ENCODE measurements at places on chromosomes 6 and 20. TPM values are rescaled to one million over a fixed set of nuclear protein-coding genes. Genes with fewer than 3 reads are reported as not detected.

TUBB gene
- total RNA-seq, result 303 TPM

- no peak for DNase-seq
Observed at GRCh38 chr6:95142101-95142500, 435.2 kb upstream of the MANEA start.

DNA sequence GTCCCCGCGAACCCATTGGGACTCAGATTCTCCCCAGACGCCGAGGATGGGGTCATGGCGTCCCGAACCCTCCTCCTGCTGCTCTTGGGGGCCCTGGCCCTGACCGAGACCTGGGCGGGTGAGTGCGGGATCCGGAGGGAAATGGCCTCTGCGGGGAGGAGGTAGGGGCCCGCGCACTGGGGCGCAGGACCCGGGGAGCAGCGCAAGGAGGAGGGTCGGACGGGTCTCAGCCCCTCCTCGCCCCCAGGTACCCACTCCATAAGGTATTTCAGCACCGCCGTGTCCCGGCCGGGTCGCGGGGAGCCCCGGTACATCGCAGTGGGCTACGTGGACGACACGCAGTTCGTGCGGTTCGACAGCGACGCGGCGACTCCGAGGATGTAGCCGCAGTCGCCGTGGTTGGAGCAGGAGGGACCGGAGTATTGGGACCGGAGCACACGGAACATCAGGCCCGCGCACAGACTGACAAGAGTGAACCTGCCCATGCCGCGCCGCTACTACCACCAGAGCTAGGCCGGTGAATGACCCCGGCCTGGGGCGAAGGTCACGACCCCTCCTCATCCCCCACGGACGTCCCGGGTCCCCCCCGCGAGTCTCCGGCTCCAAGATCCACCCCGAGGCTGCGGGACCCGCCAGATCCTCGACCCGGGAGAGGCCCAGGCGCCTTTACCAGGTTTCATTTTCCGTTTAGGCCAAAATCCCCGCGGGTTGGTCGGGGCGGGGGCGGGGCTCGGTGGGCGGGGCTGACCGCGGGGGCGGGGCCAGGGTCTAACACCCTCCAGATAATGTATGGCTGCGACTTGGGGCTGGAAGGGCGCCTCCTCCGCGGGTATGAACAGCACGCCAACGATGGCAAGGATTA lies 15.7 kb upstream of the HLA-A start:
- peak; percentile 81 for DNase-seq

DNA sequence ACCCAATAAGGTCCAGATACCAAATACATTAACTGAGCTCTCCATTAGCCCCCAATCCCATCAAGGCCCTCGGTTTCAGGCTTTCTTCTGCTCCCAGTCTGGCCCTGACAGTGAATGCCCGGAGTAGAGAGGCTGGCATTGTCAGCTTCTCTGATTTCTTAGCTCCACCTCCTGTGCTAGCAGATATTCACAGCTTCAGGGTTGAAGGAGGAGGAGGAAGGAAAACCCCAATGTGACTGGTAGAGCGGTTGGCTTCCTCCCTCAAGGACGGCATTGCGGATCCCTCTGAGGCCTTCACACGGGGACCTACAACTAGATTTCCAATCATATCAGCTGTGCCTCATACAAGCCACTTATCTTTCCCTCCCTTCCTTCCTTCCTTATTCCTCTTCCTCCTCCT lies 164.1 kb upstream of the SYNDIG1 start:
- no peak for DNase-seq

PLCB4 gene
- 29.7 TPM for total RNA-seq

GRCh38 chr20:50191544-50192363 lies 1.1 kb downstream of the CEBPB start:
- peak; percentile 58 for DNase-seq

DNA sequence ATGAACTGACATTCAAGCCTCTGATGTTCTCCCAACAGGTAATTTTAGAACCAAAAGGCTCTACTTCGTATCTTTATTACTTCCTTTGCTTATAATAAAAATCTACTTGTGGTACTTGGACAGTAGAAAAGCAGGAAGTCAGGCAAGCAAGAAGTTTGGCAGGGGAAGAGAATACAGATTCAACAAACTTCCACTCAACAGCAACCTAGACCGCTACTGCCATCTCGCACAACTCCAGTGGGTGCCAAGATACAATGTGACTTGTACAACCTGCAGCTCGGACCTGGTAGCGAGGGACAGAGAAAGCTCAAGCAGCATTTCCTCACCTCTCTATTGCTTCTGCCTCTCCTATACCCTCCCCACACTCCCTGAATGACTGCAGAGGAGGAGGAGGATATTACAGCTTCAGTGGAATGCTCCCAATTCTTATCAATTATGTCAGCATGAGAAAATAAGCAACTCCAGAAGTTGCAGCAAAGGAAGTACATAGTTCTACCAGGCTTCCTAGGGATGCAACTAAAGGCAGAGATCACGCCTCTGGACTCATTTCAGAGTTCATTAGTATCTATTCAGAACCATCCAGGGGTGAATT lies 76.5 kb downstream of the MBOAT1 start:
- DNase-seq, result no peak

- no peak for DNase-seq
Observed at GRCh38 chr6:117676577-117677218, 1.4 kb downstream of the NUS1 start.

- DNase-seq, result no peak
Observed at GRCh38 chr6:53906103-53906502, 111.3 kb downstream of the LRRC1 start.

- no peak for DNase-seq
Observed at GRCh38 chr20:59947376-59947775, 7.2 kb downstream of the FAM217B start.

DNA sequence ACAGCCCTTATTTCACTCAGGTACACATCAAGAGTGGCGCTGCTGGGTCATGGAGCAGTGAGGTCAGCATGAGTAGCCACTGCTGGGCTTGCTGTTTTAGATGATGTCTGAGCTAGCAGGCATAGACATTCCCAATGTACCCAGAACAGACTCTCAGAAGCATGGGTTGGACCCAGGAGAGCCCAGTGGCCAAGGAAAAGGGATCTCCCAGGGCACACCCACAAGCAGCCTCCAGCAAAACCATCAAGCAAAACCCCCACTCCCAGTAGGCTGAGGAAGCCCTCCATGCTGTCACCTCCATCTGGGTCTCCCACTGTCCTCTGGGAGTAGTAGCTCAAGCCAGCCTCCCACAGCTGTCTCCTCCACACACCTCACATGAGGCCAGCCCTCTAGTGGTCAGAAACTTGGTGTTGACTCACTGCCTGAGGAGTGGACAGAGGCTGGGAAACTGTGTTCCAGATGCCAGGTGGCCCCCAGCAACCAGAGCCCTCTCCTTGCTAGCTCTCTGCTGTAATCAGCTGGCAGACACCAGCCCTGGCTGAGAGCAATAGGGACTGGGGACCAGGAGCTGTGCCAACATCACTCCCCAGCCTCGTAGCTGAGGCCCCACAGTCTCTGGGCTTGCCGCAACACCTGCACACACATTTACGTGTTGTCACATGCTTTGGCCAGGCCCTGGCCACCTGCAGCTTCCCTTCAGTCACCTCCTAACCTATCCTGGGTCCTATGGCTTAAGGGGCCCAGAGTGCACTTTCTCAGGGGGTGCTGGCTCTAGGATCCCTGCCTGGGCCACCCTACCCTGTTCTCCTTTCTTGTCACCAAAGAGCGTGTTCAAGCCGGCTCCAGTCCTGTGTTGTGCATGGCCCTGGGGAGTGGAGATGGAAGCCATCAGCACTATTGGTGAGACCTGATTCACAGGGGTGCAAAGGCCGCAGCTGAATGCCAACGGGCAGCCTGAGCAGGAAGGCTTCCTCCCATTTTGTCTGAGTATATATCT lies 1.9 kb upstream of the AP5S1 start:
- peak; percentile 79 for DNase-seq

DNA sequence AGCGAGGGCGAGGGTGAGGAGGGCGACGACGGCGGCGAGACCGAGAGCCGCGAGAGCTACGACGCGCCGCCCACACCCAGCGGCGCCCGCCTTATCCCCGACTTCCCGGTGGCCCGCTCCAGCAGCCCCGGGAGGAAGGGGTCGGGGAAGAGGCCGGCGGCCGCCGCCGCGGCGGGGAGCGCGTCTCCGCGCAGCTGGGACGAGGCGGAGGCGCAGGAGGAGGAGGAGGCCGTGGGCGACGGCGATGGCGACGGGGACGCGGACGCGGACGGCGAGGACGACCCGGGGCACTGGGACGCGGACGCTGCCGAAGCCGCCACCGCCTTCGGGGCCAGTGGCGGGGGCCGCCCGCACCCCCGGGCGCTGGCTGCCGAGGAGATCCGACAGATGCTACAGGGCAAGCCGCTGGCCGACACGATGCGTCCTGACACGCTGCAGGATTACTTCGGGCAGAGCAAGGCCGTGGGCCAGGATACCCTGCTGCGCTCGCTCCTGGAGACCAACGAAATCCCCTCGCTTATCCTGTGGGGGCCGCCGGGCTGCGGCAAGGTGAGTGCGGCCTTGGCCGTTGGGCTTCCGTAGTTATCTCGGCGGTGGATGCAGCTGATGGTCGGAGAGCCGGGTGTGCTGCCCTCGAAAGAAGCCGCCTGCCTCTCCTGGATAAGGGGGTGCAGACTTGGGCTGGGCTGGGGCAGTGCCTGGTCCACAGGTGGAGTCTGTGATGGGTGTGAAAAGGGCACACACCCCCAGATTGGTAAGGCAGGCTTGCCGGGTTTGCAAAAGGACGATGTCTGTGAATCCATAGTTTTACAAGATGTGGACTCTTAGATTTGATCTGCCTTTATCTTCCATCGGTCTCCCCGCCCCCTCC lies 938 bp downstream of the WRNIP1 start:
- peak; percentile 59 for DNase-seq

DNA sequence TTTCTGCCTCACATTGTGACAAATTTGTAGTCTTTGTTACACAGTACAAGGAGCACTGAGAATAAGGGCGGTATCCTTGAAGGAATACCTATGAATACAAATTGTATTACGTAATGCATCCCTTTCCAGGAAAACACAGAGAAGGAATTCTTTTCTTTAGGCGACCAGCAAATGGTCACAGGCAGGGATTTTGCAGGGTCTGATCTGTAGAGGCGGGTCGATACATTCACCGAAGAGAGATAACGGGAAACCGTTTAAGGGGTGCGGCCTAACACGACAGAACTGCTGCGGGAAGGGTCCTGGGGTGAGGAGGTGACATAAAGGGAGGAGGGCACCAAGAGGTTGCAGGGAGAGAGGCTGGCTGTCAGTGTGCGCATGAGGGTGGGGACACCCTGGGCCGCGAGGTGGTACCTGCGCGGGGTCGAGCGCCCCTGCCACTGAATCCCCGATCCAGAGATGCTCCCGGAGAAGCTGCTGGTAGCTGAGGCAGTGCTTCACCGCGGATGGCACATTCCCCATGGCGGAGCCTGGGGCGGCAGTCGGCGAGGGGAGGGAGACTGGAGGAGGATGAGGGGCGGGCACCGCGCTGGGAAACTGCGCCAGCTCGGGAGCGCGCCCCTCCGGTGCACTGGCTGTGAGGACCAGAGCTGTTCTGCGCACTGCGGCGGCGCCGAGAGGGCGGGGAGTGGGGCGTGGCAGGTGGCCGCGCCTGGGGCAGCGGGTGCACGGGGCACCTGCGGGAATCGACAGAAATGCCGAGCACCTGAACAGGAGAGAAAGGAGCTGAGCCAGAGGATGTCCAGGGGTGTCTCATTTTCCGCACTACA lies at the start of gene HMGCLL1:
TSS of gene HMGCLL1 (minus strand) at position 656 of the 827 bp plus-strand sequence. CDS start at position 519, 137 bp downstream.
- DNase-seq, result peak; percentile 45
